Aorta (tissue), 5 donors: ENCODE measurements at places on chromosomes 1 and 21. TPM values are rescaled to one million over a fixed set of nuclear protein-coding genes. Genes with fewer than 3 reads are reported as not detected.

GRCh38 chr1:241916196-241916595 is 41.4 kb upstream of the BECN2 start:
- H3K27ac ChIP-seq: no peak overlapping the region
- no peak overlapping the region for H3K4me3 ChIP-seq
- DNase-seq: no peak
- no peaks in the 10 kb centered on the region for H3K27me3 ChIP-seq

The RIPK4 gene
- total RNA-seq: 3.6 TPM

DNA sequence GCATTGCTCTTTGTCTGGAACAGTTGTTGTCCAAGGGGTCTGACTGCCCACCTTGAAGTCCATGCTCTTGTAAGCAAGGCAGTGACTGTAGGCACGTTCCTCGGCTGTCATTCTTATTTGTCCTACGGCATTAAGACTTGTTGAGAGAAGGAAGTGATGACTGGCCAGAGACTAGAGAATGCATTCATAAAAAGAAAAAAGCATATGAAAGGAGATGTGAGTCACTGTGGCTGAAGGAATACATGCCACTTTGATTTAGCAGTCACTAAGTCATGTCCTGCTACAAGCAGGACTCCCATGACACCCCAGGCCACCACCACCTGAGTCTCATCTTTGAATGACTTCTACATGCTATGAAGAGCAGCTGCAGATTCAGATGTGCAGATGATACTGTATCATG is 50.5 kb downstream of the CNN3 start:
- no peak overlapping the region for H3K4me3 ChIP-seq
- H3K27me3 ChIP-seq: no peaks in the 10 kb centered on the region
- DNase-seq: no peak
- H3K27ac ChIP-seq: no peak overlapping the region
- H3K36me3 ChIP-seq: no peaks in the 10 kb centered on the region
- H3K4me1 ChIP-seq: no peaks in the 10 kb centered on the region

The GUCA2A gene
- not detected for total RNA-seq

The ERICH3 gene
- total RNA-seq: not detected
